ENCODE measurements at places on chromosomes 7 and 10. TPM values are rescaled to one million over a fixed set of nuclear protein-coding genes. Genes with fewer than 3 reads are reported as not detected.

CPSF4 gene
- total RNA-seq: 21.0 TPM

HACD1 gene
- 37.4 TPM for total RNA-seq

IL6 gene
- 33.1 TPM for total RNA-seq

LAMTOR4 gene
- total RNA-seq: 64.1 TPM

PDZD7 gene
- 0.91 TPM for total RNA-seq

ZNF425 gene
- 7.0 TPM for total RNA-seq

HNRNPH3 gene
- total RNA-seq: 20.0 TPM

CRTAC1 gene
- total RNA-seq: 5.8 TPM

MUC12 gene
- not detected for total RNA-seq

CPA2 gene
- total RNA-seq: 0.43 TPM

MARVELD1 gene
- total RNA-seq: 68.2 TPM

ZNF804B gene
- not detected for total RNA-seq

PAX2 gene
- total RNA-seq: not detected

ZDHHC6 gene
- 34.5 TPM for total RNA-seq

RBM48 gene
- total RNA-seq: 17.3 TPM

CYP26C1 gene
- 0.26 TPM for total RNA-seq

NKX2-3 gene
- total RNA-seq: not detected

DKK1 gene
- 90.9 TPM for total RNA-seq

CCL26 gene
- 0.65 TPM for total RNA-seq

CPVL gene
- total RNA-seq: 0.54 TPM

R3HCC1L gene
- total RNA-seq: 14.8 TPM

SGCE gene
- 31.2 TPM for total RNA-seq

PDCD4 gene
- total RNA-seq: 94.3 TPM

EDRF1 gene
- 26.7 TPM for total RNA-seq

OPN1SW gene
- total RNA-seq: not detected

IFIT3 gene
- 48.6 TPM for total RNA-seq

SEMA3E gene
- 4.2 TPM for total RNA-seq

VENTX gene
- not detected for total RNA-seq

GPR26 gene
- total RNA-seq: not detected

PMPCB gene
- 104 TPM for total RNA-seq

WASL gene
- 23.8 TPM for total RNA-seq

RALA gene
- 22.3 TPM for total RNA-seq

NPY gene
- not detected for total RNA-seq

POLR3A gene
- total RNA-seq: 18.5 TPM

ITPRID1 gene
- not detected for total RNA-seq

ACBD7 gene
- total RNA-seq: 2.4 TPM

LBX1 gene
- total RNA-seq: not detected

ZC3HAV1L gene
- total RNA-seq: 11.7 TPM

TLX1 gene
- not detected for total RNA-seq

SPDYE16 gene
- total RNA-seq: not detected

A1CF gene
- total RNA-seq: not detected

AFAP1L2 gene
- 0.13 TPM for total RNA-seq

TAS2R3 gene
- total RNA-seq: 2.9 TPM

ASB10 gene
- total RNA-seq: not detected

SPDYE2B gene
- not detected for total RNA-seq

TRIM73 gene
- 1.7 TPM for total RNA-seq

Data from articular chondrocyte of knee joint (primary cell).